Heart left ventricle (tissue), 16 donors: ENCODE measurements at places on chromosomes 11 and 22. TPM values are rescaled to one million over a fixed set of nuclear protein-coding genes. Genes with fewer than 3 reads are reported as not detected.
A peak's percentile ranks its signal among the peaks of the same experiment; 100 is the strongest.

DNA sequence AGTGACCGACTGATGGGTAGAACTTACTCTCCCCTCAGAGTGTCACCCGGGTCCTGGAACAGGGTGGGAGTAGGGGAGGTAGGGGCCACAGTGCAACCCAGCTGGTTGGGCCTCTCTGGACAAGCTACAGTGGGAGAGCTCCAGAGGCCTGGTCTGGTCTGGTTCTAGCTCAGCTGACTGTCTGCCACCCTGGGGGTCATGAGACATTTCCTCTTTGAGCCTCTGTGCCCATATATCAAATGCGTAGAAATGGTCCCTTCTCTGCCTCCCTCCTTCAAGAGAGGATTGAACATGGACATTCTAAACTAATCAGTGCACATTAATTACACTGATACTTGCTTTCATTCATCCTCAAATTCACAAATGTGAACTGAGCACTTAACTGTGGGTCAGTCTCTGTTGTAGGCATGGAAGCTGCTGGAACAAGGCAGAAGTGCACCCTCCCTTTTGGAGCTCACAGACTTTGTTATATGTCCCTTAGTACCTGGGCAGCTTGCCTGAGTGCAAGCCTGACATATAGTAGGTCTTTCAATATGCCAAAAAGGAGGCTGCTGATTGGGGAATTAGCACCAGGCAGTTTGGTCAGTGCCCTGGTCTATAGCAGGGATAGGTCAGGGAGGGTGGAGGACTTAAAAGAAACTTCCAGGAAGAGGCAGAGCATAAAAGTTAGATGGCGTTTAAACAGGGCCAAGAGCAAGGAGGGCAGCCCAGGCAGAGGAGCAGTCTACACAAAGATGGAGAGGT is 25.7 kb downstream of the ARHGEF17 start:
- H3K4me1 ChIP-seq = peaks cover 52% of the 10 kb centered on the region
- H3K36me3 ChIP-seq = no peaks in the 10 kb centered on the region
- no peaks in the 10 kb centered on the region for H3K27me3 ChIP-seq
- peak overlapping the region; percentile 79 for H3K27ac ChIP-seq

GRCh38 chr11:84857746-84858145 is 769.4 kb downstream of the DLG2 start:
- H3K36me3 ChIP-seq = no peaks in the 10 kb centered on the region
- DNase-seq = no peak
- H3K27me3 ChIP-seq = no peaks in the 10 kb centered on the region

DNA sequence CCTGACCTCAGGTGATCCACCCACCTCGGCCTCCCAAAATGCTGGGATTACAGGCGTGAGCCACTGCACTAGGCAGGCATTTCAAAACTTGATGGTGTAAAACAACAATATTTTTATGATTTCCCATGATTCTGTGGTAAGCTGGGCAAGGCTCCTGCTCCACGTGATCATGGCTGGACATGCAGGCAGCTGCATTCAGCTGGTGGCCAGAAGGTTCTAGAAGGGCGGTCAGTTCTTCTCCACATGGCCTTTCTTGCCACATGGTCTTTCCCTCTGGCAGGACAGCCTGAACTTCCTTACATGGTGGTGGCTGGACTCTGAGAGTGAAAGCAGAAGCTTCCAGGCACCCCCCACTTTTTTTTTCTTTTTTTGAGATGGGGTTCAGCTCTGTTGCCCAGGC is 9.9 kb upstream of the RASD2 start:
- H3K36me3 ChIP-seq = no peaks in the 10 kb centered on the region
- H3K4me3 ChIP-seq = no peak overlapping the region
- DNase-seq = no peak
- no peaks in the 10 kb centered on the region for H3K27me3 ChIP-seq

- H3K4me1 ChIP-seq = peaks cover 17% of the 10 kb centered on the region
- peak overlapping the region; percentile 91 for H3K4me3 ChIP-seq
- no peak for DNase-seq
- H3K27me3 ChIP-seq = no peaks in the 10 kb centered on the region
- no peaks in the 10 kb centered on the region for H3K36me3 ChIP-seq
These were observed 566 bp downstream of the INTS4 start for GRCh38 chr11:77993902-77994301.

ACRV1 gene
- not detected for total RNA-seq

DNA sequence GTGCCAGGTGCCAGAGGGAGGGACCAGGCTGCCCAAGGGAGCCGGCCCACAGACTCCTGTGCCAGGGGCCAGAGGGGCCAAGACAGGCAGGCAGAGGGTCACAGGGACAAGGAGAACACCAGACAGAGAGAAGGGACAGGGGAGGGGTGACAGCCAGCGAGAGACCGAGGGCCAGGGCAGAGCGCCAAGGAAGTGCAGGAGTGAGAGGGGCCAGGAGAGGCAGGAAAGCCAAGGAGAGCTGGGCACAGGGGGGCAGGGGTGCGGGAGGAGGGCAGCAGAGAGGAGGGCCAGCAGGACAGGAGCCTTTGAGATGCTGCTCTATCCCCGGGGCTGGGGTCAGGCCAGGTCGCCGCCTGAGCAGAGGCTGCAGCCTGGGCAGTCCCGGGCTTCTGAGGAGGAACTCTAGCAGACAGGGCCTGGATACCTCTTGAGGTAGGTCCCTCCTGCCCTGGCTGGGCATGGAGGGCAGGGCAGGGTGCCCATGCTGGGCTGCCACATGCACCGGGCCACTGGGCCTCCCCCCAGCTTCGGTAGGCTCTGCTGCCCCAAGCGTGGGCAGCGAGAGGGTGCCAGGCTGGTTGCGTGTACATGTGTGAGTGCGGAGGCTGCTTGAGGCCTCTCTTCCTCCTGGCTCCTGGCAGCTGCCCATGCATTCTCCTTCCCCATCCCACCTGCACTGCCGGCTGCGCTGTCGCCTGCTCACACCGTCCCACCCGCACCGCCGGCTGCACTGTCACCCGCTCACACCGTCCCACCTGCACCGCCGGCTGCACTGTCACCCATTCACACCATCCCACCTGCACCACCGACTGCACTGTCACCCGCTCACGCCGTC is 12.2 kb downstream of the LSP1 start:
- no peaks in the 10 kb centered on the region for H3K36me3 ChIP-seq
- H3K27ac ChIP-seq = peak overlapping the region; percentile 85
- H3K4me3 ChIP-seq = peak overlapping the region; percentile 38
- no peaks in the 10 kb centered on the region for H3K27me3 ChIP-seq

MUC6 gene
- total RNA-seq = not detected

GRCh38 chr22:44357966-44358465 is 45.3 kb upstream of the SHISAL1 start:
- no peaks in the 10 kb centered on the region for H3K36me3 ChIP-seq
- no peak overlapping the region for H3K4me3 ChIP-seq
- H3K27me3 ChIP-seq = no peaks in the 10 kb centered on the region
- no peak overlapping the region for H3K27ac ChIP-seq

DNA sequence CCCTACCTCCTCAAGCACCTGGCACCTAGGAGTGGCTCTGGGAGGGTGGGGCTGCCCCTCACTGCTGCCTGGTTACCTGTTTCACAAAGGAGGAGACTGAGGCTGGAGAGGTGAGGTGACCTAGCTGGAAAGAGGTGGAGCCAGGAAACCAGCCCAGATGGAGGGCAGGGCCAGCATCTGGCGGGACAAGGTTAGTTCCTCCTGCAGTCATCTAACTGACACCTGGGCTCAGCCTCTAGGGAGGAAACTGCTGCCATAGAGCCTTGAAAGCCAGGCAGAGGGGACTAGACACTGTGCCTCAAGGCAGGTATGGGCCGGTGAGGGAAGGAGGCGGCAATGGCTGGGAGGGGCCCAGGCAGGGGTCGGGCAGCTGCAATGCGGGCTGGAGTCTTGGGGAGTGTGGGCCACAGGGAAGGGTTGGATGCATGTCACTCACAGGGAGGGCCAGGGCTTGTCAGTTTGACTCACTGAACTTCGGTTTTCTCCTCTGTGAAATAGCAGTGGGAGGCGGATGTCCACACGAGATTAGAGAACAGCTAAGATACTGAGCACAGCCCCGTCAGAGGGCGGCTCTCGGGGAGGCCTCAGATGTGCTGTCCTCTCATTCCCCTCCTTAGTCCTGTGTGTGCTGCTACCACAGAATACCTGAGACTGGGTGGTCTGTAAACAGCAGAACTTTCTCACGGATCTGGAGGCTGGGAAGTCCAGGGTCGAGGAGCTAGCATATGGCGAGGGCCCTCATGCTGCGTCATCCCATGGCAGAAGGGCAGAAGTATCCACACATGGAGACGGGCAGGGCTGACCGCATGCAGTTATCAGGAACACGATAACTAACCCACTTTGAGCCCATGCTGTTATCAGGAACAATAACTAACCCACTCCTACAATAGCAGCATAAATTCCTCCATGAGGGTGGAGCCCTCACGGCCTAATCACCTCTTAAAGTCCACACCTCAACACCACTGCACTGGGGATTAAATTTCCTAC is 16.1 kb downstream of the MGAT3 start:
- peak overlapping the region; percentile 86 for H3K27ac ChIP-seq
- no peak overlapping the region for H3K4me3 ChIP-seq
- H3K4me1 ChIP-seq = peaks cover 17% of the 10 kb centered on the region

MRGPRX1 gene
- total RNA-seq = not detected

PNPLA5 gene
- total RNA-seq = not detected

- peaks cover 3% of the 10 kb centered on the region for H3K4me1 ChIP-seq
- no peak overlapping the region for H3K4me3 ChIP-seq
- no peaks in the 10 kb centered on the region for H3K36me3 ChIP-seq
- no peaks in the 10 kb centered on the region for H3K27me3 ChIP-seq
- no peak overlapping the region for H3K27ac ChIP-seq
- no peak for DNase-seq
These were observed 123.6 kb downstream of the GALNT18 start for GRCh38 chr11:11498195-11498594.

GRCh38 chr11:18501629-18502028 is 25.1 kb downstream of the TSG101 start:
- no peak for DNase-seq
- no peaks in the 10 kb centered on the region for H3K4me1 ChIP-seq
- H3K36me3 ChIP-seq = peaks cover 91% of the 10 kb centered on the region

TREH gene
- total RNA-seq = not detected

GRCh38 chr11:48037709-48038468 is 57.5 kb downstream of the PTPRJ start:
- H3K27ac ChIP-seq = no peak overlapping the region
- H3K27me3 ChIP-seq = no peaks in the 10 kb centered on the region
- no peak overlapping the region for H3K4me3 ChIP-seq

SHANK3 gene
- 21.9 TPM for total RNA-seq

LRP4 gene
- 21.1 TPM for total RNA-seq

DNA sequence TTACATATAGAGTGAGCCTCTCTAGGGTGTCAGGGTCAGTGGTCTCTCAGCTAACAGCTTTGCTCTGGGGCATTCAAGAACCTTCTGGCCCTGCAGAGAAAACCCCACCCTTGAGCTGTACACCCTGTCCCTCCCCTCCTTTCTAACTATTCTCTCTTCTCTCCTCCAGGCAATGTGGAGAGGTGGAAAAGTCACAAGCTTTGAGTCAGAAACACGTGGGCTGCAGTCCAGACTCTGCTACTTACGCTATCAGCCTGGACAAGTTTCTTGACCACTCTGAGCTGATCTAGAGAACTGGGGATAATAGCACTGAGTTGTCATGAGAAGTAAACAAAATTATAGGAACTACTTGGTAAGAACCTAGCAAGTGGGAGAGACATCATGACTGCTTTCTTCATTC is 10.7 kb upstream of the FAM83F start:
- no peak overlapping the region for H3K4me3 ChIP-seq
- H3K27me3 ChIP-seq = no peaks in the 10 kb centered on the region
- DNase-seq = no peak
- no peaks in the 10 kb centered on the region for H3K36me3 ChIP-seq
- H3K4me1 ChIP-seq = no peaks in the 10 kb centered on the region
- no peak overlapping the region for H3K27ac ChIP-seq

DDX25 gene
- total RNA-seq = not detected

DNA sequence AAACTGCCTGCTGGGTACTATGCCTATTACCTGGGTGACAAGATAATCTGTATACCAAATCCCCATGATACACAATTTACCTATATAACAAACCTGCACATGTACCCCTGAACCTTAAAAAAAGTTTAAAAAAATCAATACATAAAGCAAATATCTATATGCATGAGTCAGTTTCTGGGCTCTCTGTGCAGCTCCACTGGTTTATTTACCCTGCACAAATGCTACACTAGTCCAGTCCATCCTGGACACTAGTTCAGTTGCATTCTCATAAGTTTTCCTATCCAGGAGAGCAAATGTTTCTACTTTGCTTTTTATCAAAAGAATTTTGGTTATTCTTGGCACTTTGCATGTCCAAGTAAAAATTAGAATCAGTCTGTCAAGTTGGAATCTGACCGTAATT is 99.8 kb upstream of the OLFML1 start:
- no peak overlapping the region for H3K27ac ChIP-seq
- H3K4me3 ChIP-seq = no peak overlapping the region
- H3K27me3 ChIP-seq = no peaks in the 10 kb centered on the region

DNA sequence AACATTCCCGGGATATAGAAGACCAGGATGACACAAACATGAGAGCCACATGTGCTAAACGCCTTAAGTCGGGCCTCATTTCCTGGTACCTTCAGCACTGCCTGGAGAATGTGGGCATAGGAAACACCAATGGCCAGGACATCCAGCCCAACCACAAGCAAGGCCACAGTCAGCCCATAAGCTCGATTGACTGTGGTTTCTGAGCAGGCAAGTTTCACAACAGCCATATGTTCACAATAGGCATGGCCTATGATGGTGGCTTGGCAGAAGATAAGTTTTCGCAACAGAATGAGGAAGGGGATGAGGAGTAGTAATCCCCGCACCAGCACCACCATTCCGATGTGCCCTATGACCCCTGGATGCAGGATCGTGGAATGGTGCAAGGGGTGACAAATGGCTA is 26.9 kb upstream of the OR56A1 start:
- H3K36me3 ChIP-seq = no peaks in the 10 kb centered on the region
- DNase-seq = no peak
- H3K27me3 ChIP-seq = no peaks in the 10 kb centered on the region
- no peaks in the 10 kb centered on the region for H3K4me1 ChIP-seq

DNA sequence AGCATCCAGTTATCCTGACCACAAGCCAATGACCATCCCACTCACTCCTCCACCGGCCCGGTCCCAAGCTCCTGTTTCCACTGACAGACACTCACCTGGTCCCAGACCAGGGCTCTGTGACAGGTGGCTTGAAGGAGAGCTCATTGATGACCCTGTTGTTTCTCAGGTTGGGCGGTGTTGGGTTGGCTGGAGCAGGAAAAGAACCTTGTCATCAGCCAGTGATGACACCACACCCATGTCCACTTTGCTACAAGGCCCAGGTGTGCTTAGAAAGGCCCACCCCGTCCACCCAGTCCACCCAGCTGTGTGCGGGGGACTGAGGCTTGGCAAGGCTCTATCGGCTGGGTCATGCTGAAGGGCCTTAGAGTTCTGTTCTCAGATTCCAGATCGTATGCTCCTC is 42.9 kb downstream of the GAB4 start:
- no peak overlapping the region for H3K4me3 ChIP-seq
- no peak for DNase-seq
- H3K27me3 ChIP-seq = no peaks in the 10 kb centered on the region
- H3K27ac ChIP-seq = no peak overlapping the region
- no peaks in the 10 kb centered on the region for H3K4me1 ChIP-seq
- no peaks in the 10 kb centered on the region for H3K36me3 ChIP-seq

- H3K4me3 ChIP-seq = no peak overlapping the region
- no peak for DNase-seq
- H3K27me3 ChIP-seq = no peaks in the 10 kb centered on the region
- H3K4me1 ChIP-seq = no peaks in the 10 kb centered on the region
- H3K36me3 ChIP-seq = no peaks in the 10 kb centered on the region
These were observed 291.8 kb upstream of the DDI1 start for GRCh38 chr11:103744496-103745153.
